Activated T-helper 1 cell treated with anti-CD3 and anti-CD28 coated beads, Interleukin-12 subunit alpha, Interleukin-12 subunit beta, Interleukin-2, Interleukin-4 antibody, amounts not matched to agents 30 ng/mL and 10 ng/mL and 1 ng/mL, durations not matched to agents 14 hours and 24 hours and 36 hours (primary cell): ENCODE measurements at places on chromosomes 12 and 14. TPM values are rescaled to one million over a fixed set of nuclear protein-coding genes. Genes with fewer than 3 reads are reported as not detected.

Gene KLHL33
- 0.05 TPM in 2 replicates for total RNA-seq

Gene GPR137C
- 0.10 and 0.34 TPM in 2 replicates for total RNA-seq

Gene DTX1
- 0.29 TPM in 2 replicates for total RNA-seq

Gene POTEM
- total RNA-seq, result not detected in 2 replicates

Gene HOXC12
- total RNA-seq, result not detected in 2 replicates

Gene FGF23
- not detected in 2 replicates for total RNA-seq

Gene CLEC2B
- 13.1 and 14.3 TPM in 2 replicates for total RNA-seq
